ENCODE measurements at places on chromosomes 6 and 20.

DNA sequence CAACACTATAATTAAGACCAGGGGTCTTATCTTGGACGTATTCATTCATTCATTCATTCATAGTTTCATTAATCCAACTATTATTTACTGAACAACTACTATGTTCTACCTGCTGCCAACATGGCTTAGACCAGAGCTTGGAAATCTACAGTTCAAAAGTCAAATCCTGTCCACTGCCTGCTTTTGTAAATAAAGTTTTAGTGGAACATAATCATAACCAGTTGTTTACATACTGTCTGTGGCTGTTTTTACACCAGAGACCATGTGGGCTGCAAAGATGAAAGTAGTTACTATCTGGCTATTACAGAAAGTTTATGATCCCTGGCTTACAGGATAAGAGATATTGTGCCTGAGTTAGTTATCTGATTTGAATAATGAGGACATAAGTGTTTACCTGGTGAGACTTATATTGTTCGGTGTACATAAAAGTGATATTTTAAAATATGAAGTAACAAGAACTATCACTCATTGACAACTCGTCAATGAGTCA, 567.7 kb downstream of the TFAP2B start:
- H3K27ac ChIP-seq, result no peak overlapping the region
- DNase-seq, result no peak
- H3K4me1 ChIP-seq, result no peaks in the 10 kb centered on the region
- no peaks in the 10 kb centered on the region for H3K27me3 ChIP-seq
- H3K36me3 ChIP-seq, result no peaks in the 10 kb centered on the region

DNA sequence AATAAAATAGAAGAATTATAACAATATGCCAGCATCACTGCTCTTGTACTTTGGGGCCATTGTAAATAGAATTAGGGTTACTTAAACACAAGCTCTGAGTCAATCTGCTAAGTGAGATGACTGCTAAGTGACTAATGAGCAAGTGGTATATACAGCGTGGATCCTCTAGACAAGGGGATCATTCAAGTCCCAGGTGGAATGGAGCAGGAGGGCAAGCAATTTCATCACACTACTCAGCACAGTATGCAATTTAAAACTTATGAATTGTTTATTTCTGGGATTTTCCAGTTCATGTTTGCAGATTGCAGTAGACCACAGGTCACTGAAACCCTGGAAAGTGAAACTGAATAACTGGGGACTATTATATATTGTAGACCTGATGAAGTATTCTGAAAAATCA, 235.3 kb downstream of the BTBD3 start:
- no peaks in the 10 kb centered on the region for H3K27me3 ChIP-seq
- H3K36me3 ChIP-seq, result no peaks in the 10 kb centered on the region
- H3K4me3 ChIP-seq, result no peak overlapping the region
- DNase-seq, result peak; percentile 45
- no peaks in the 10 kb centered on the region for H3K4me1 ChIP-seq

- peak; percentile 69 for DNase-seq
- peaks cover 57% of the 10 kb centered on the region for H3K36me3 ChIP-seq
- H3K27me3 ChIP-seq, result no peaks in the 10 kb centered on the region
- H3K27ac ChIP-seq, result peak overlapping the region; percentile 24
- H3K4me1 ChIP-seq, result peaks cover 41% of the 10 kb centered on the region
- no peak overlapping the region for H3K4me3 ChIP-seq
Measured at GRCh38 chr6:125906158-125906998, 50.2 kb upstream of the HINT3 start.

GRCh38 chr6:20704325-20705025, 170.2 kb downstream of the CDKAL1 start:
- H3K27me3 ChIP-seq, result no peaks in the 10 kb centered on the region
- H3K4me1 ChIP-seq, result peaks cover 15% of the 10 kb centered on the region
- no peak overlapping the region for H3K4me3 ChIP-seq
- DNase-seq, result no peak
- no peaks in the 10 kb centered on the region for H3K36me3 ChIP-seq

- no peaks in the 10 kb centered on the region for H3K27me3 ChIP-seq
- H3K27ac ChIP-seq, result peak overlapping the region; percentile 92
- no peak overlapping the region for H3K4me3 ChIP-seq
- H3K36me3 ChIP-seq, result peaks cover 11% of the 10 kb centered on the region
Measured at GRCh38 chr20:2152317-2152716, 50.7 kb downstream of the STK35 start.

DNA sequence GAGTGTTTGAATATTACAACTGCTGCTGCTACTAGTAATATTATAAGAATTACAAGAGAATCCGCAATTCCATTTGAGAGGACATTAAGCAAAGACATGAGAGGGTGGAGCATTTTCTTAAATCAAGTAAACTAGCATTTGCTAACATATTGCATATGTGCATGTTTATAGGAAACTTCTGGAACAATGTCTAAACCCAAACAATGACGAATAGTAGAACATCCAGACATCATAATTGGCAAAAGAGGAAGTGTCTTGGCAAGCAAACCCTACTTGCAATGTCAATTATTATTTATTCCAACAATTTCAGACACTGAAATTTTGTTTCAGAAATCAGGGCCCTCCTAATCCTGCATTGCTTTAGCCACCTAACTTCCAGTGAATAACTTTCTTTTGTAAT, 1155.3 kb upstream of the GJE1 start:
- H3K36me3 ChIP-seq, result no peaks in the 10 kb centered on the region
- H3K27me3 ChIP-seq, result no peaks in the 10 kb centered on the region
- H3K4me1 ChIP-seq, result peaks cover 6% of the 10 kb centered on the region
- H3K4me3 ChIP-seq, result no peak overlapping the region
- no peak for DNase-seq
- H3K27ac ChIP-seq, result no peak overlapping the region

DNA sequence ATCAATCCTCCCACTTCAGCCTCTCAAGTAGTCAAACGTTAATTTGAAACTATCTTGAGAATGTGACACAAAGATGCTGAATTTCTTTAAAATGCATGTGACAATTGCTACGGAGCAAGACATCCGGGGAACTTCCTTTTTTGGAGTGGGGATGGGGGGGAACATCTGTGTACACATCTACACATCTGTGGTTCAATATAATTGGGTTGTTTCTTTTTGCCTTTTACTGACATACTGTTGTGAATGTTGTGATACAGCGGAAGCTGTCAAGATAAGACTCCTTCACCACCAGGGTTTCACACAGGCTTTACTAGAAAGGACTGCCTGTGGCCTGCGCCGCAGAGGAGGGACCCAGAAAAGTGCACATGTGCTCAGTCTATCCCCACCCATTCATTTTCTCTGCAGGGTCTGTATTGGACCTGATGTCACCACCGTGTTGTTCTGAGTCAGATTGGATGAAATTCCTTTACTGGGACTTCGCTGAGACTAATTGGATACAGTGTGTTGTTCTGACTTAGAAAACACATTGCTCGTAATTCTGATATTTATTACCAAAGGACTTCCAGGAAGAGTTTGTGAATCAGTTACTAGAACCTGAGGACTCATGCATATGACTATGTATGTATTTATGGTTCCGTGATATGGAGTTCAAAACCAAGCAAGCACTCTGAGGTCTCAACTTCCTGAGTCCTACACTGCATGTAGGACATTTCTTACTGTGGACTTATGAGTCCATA, 98.7 kb upstream of the SGK1 start:
- H3K27ac ChIP-seq, result no peak overlapping the region
- H3K27me3 ChIP-seq, result no peaks in the 10 kb centered on the region
- peaks cover 18% of the 10 kb centered on the region for H3K4me1 ChIP-seq
- no peak overlapping the region for H3K4me3 ChIP-seq
- H3K36me3 ChIP-seq, result no peaks in the 10 kb centered on the region
- no peak for DNase-seq

- no peaks in the 10 kb centered on the region for H3K36me3 ChIP-seq
- peak; percentile 95 for DNase-seq
- H3K27ac ChIP-seq, result peak overlapping the region; percentile 73
- H3K27me3 ChIP-seq, result no peaks in the 10 kb centered on the region
- H3K4me1 ChIP-seq, result peaks cover 58% of the 10 kb centered on the region
- H3K4me3 ChIP-seq, result peak overlapping the region; percentile 14
Measured at GRCh38 chr6:160386869-160387530, 38.8 kb downstream of the SLC22A3 start.

- peaks cover 15% of the 10 kb centered on the region for H3K4me1 ChIP-seq
- DNase-seq, result no peak
- no peak overlapping the region for H3K27ac ChIP-seq
- H3K36me3 ChIP-seq, result peaks cover 4% of the 10 kb centered on the region
- H3K27me3 ChIP-seq, result no peaks in the 10 kb centered on the region
- H3K4me3 ChIP-seq, result no peak overlapping the region
Measured at GRCh38 chr6:75421316-75422023, 72.1 kb downstream of the FILIP1 start.

- peak overlapping the region; percentile 97 for H3K27ac ChIP-seq
- DNase-seq, result peak; percentile 90
- H3K4me1 ChIP-seq, result peaks cover 22% of the 10 kb centered on the region
- peaks cover 35% of the 10 kb centered on the region for H3K36me3 ChIP-seq
Measured at GRCh38 chr6:139376604-139377218, 2.3 kb upstream of the CITED2 start.

DNA sequence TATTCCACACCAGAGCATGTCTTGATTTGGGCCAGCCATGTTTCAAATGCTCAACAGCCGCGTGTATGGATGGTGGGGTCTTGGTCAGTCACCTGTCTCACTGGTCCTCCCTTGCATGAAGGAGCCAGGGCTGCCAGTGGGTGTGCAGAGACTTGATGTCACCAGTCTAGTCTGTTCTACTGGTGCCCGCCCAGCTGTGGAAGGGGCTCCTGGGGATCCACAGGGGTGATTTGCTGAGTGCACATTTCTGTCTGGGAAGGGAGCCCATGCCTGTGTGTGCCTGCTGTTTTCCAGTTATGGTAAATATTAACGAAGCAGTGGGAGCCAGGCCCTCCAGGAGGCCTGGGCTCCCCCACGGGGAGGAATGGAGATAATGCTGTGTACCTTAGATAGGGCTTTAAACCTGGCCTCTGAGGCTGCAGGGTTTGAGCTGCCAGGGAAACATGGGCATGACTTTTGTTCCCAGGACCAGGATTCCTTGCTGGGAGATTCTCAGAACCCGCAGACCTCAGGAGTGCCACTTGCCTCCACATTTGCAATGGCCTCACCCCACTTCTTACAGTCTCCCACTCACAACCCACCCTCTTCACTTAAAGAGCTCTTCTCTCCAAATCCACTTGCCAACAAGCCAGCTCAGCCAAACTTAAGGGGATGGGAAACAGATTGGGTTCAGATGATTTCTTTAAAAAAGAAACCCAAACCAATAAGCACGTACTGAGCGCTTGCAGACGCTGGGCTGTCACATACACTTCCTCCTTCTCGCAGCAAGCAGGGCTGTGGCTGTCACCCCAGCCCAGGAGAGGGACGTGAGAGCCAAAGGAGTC, 54.1 kb downstream of the VEGFA start:
- peaks cover 27% of the 10 kb centered on the region for H3K27me3 ChIP-seq
- H3K27ac ChIP-seq, result no peak overlapping the region
- no peak for DNase-seq
- no peaks in the 10 kb centered on the region for H3K36me3 ChIP-seq

- no peak overlapping the region for H3K4me3 ChIP-seq
- no peak overlapping the region for H3K27ac ChIP-seq
- no peaks in the 10 kb centered on the region for H3K27me3 ChIP-seq
- no peak for DNase-seq
- H3K36me3 ChIP-seq, result peaks cover 12% of the 10 kb centered on the region
- peaks cover 29% of the 10 kb centered on the region for H3K4me1 ChIP-seq
Measured at GRCh38 chr20:19761326-19761725, 3.3 kb downstream of the RIN2 start.

GRCh38 chr6:151351731-151352130, 39.6 kb downstream of the ZBTB2 start:
- DNase-seq, result no peak
- no peak overlapping the region for H3K27ac ChIP-seq
- no peak overlapping the region for H3K4me3 ChIP-seq
- H3K27me3 ChIP-seq, result no peaks in the 10 kb centered on the region
- H3K4me1 ChIP-seq, result no peaks in the 10 kb centered on the region

Measured in MCF 10A (cell line).